ENCODE measurements at places on chromosomes 2 and 18.

DNA sequence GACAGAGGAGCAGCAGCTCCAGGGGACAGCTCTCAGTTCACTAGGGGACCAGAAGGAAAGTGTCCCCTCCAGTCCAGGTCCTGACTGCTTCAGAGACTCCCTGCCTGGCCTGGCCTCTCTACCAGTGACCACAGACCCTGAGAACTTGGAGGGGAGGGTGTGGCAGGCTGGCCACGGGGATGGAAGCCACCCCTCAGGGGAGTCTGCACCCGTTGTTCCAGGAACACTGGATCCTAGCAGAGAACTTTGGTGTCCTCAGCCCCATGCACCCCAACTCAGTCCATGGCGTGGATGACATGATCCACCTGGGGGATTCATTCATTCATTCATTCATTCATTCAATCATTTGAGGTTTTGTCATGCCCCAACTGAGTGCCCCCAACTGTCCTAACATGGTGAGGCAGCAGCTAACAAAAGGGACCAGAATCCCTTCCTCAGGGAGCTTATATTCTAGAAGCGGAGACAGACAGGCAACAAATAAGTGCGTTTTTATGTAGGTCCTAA is 31.9 kb downstream of the MYO7B start:
- no peak for DNase-seq

DNA sequence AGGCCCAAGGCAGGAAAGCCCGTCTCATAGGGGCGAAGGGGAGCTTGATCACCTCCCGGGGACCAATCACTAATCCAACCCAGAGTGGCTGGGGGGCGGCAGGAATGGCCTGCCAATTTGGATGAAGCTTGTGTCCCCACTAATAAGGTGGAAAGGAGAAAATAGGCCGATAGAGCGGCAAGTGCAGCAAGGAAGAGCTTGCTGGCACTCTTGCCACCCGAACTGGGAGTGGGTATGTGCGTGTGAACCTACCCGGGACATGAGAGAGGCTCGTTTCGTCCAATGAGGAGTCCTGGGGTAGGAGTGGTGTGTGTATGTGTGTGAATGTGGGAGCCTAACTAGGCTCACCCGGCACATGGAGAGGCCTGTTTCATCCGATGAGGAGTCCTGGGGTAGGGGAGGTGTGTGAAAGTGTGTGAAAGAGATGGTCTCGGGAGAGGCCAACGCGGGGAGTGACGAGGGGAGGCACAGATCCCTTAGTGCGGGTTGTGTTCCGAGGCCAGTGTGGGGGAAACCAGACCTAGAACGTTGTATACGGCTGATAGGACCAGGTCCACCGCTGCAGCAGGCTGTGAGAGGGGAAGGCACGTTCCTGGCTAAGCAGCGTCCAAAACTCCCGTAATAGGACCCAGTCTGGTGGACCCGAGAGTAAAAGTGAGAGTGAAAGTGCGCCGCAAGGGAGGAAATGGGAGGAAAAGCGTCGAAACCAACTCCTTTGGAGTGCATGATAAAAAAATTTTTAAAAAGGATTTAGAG is 47.1 kb upstream of the SELENOI start:
- DNase-seq: peak; percentile 10

DNA sequence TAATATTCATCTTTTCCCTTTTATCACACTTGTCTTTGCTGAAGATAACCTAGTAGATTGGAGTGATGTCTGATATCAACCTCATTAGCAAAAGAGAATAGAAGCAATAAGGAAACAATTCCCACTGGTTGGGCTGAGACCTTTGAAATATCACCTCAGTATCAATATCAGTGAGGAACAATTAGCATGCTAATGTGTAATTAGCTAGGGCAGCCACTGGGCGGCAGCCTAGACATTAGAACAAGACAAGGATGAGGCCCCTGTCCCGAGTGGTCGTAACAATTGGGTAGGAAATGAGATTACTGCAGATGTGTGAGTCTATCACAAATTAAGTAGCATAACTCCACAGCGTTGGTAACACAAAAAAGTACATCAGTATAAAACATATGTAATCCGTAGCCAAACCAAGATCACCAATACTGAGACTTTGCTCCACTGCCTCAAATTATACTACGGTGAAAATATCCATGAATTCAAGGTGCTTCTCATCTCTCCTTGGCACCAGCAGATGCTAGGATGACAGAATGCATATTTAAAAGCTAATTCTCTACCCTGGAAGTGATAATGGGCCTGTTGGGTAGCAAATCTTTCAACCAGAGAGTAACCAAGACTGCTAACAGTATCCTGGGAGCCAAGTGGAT is 99.1 kb downstream of the ALPK2 start:
- peak; percentile 48 for DNase-seq

- DNase-seq: no peak
Observed at GRCh38 chr2:215529271-215529670, 93.4 kb upstream of the FN1 start.

DNA sequence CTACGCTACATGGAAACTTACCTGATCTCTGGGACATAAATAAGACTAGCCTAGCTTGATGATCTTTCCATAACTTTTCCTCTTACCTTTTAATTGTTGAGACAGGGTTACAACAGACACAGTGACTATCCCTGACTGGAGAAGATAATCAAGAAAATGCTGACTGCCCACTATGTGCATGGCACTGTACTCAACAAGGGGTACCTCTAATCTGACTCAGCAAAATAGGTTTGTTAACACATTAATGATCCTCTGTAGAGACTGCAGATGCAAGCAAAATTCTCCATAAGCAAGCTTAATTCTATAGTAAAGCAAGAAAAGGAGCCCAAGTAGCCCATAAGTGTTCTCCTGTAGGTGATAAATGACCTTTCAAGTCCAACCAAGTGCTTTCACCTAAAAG is 25.5 kb downstream of the ACVR1C start:
- DNase-seq: no peak

- no peak for DNase-seq
Observed at GRCh38 chr2:118250001-118250400, 161.7 kb downstream of the INSIG2 start.

- DNase-seq: no peak
Observed at GRCh38 chr2:10186868-10187535, 64.5 kb downstream of the RRM2 start.

DNA sequence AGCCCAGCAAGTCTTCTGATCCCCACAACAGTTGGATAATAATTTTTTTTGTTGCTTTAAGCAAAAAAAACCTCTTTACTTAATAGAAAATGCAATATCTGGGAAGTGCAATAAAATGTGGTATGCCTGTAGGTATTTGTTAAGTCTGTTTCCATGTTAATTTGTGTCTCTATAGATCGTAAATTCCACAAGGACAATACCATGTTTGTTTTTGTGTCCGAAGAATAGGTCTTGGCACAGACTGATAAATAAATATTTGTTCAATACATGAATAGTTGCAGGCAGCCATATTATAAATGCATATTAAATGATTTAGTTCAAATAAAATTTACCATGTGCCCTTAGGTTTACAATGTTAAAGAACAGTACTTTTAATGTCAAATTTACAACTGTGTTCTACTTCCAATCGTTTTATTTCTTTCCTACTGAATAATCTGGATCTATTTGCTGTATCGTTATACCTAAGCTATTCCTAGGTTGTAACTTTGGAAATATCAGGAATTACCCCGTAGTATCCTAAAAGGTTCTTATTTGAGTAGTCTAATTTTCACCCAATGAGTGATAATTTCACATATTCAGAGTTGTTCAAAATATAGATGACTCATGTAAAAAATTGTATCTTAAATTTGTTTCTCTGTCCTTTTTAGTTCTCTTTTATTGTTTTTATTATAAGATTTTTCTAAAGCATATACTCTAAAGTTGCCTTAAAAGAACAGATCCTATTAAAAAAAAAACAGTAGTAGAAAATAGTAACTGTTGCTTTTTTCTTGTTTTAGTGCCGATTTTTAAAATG is 151.8 kb downstream of the EHBP1 start:
- no peak for DNase-seq

GRCh38 chr2:137254052-137254451 is 488.7 kb downstream of the THSD7B start:
- DNase-seq: no peak

DNA sequence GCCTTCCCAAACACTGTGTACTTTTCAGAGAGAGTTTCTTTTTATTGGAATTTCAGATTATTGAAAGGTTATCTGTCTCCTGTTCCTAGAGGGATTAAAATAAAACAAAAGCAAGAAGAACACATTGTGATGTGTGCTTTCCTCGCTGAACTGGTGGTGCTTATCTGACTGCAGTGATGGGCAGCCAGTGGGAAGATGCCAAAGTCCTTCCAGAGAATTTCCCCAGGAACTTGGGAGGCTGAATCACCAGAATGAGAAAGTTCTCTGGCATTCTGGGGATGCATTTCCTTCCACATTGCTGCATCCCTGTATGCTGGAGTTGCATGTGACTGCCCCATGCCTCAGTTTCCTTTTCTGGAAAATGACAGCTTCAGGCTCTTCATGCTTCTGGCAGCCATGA is 53.9 kb upstream of the SEC11C start:
- no peak for DNase-seq

DNA sequence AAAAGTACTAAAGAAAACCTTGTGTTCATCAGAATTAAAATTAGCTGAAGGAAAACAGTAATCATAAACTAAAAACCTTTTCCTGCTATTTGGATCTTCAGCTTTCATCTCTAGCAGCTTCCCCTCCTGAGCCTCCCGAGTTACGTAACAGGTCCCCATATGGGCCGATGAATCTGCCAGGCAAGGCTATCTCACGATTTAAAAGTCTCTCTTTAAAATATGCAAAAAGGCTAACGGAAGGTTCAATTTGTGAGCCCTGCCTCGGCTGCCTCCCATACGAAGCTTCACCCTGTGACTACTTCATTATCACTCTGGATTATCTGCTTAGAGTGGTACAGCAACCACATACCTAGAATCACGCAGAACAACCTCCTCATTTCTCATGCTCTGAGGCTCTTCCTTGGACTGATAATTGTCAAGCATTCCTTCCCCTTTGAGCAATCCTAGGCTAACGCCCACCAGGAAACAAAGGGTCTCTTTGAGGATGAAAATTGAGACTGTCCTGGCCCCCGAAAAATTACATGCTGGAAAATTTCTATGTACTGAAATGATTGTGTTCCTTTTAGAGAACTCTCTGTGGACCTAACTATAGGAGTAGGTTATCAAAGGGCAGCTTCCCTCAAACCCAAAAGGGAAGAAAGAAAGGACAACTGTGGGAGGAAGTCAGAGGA is 147.4 kb downstream of the ZEB2 start:
- DNase-seq: no peak

Data from stimulated activated CD8-positive, alpha-beta memory T cell treated with anti-CD3 and anti-CD28 coated beads, Interleukin-15, amount 100 ng/mL, for 4 hours (primary cell).